Naive B cell (primary cell): ENCODE measurements at places on chromosomes 1 and 21. TPM values are rescaled to one million over a fixed set of nuclear protein-coding genes. Genes with fewer than 3 reads are reported as not detected.
A peak's percentile ranks its signal among the peaks of the same experiment; 100 is the strongest.

The KCNT2 gene
- not detected for polyA plus RNA-seq

The KANK4 gene
- not detected for polyA plus RNA-seq

The NUAK2 gene
- polyA plus RNA-seq = 123 TPM

DNA sequence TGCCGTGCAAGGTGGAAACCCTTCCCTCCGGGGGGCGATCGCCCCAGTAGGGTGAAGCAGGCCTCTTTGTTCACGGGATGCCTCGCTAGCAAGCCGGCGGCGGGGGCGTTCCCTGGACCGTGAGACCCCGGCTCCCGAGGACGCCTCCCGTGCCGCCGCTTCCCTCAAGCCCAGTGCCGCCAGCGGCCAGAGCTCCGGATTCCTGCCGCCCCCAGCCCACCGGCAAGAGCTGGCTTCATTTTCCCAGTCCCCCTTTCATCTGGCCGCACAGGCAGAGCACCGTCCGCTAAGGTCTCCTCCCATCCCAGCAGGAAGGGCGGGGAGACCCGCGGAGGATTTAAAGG lies 16.3 kb downstream of the IER5 start:
- DNase-seq = peak; percentile 63

The SPATA1 gene
- 0.23 TPM for polyA plus RNA-seq

DNA sequence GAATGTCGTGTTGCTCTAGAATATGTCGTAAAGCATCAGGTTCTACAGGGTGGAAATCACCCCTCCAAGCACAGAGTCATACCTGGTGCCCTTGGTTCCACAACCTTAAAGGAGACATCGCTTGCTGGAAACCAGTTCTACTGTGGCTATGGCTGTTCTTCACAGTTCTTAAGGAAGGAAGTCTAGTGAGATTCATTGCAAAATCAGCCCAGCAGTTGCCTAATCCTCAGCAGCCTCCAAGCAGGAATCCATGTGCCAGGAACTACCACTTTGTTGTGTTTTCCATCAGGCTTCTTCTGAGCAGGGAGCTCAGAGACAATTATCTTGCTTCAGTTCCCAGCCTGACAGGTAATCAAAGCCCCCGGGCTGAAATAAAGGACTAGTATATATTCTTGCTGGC lies 45.0 kb upstream of the SLC35F3 start:
- no peak for DNase-seq

- no peak for DNase-seq
Measured at GRCh38 chr1:109499081-109499480, 5.2 kb downstream of the CYB561D1 start.

DNA sequence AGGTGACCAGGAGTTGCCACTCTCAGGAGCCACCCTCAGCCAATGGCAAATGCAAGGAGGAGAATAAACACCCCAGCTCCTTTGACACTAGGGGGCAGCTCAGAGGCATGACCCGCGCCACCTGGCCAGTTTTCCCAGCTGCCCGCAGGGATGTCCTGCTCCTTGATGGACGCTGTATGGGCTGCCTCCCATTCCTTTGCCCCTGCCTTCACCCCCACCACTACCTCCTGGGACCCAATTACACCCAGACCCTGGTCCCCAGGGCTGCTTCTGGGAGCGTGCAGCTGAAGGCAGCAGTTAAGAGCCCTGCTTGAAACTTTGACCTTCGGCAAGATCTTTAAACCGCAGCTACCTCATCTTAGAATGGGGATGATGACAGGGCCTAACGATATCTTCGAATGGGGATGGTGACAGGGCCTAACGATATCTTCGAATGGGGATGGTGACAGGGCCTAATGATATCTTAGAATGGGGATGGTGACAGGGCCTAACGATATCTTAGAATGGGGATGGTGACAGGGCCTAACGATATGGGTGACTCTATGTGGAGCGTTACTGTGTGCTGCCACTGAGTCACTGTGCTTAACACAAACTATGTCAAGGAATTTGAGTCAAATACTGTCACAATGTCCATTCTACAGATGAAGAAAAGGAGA lies 163.0 kb upstream of the KAZN start:
- DNase-seq = no peak

DNA sequence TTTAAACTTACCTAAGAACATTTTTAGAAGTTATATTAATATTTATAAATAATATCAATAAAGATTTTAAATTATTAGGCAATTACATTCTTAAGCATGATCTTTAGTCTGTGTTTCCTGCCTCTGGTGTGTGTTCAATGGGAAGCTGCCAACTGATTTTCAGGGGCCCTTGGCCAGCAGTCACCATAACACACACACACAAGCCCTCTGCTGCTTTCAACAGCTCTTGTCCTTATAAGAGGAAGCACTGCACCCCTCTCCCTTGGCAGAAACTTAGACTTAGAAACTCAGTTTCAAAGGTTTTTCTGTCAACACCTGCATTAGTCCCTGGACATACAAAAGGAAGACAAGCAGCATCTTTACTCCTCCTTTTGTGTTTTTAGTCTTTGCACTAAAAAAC lies 81.4 kb downstream of the VAV3 start:
- no peak for DNase-seq

DNA sequence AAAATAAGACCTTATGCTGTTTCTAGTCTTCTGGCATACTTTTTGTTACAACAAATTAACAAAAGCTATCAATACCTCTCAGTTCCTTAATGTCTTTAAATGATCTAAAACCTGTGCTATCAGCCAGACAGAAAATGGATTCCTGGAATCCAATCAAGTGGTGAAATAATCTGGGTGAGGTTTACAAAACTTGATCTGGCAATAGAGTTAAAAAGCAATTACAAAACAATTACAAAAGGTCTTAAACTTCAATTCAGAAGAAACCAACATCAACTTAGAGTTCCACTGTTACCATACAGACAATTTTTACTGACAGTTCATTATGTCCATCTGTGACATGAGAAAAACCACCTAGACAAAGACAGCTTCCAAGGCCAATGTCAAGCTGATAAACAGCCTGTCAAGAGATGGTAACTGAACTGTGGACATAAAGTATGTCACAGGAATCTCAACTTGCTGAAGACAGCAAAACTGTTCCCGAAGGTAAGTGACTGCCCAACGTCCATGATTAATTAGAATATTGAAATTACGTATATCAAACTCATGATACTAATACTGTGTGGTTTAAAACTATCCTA lies 17.4 kb downstream of the ZZZ3 start:
- DNase-seq = no peak

The PADI1 gene
- not detected for polyA plus RNA-seq

- DNase-seq = no peak
Measured at GRCh38 chr1:1199141-1199960, 7.0 kb downstream of the TNFRSF18 start.

- DNase-seq = peak; percentile 35
Measured at GRCh38 chr1:58883888-58884482, 100.1 kb upstream of the JUN start.

The ZFP69 gene
- polyA plus RNA-seq = not detected

- DNase-seq = no peak
Measured at GRCh38 chr1:186055846-186056245, 319.2 kb downstream of the TPR start.

- peak; percentile 11 for DNase-seq
Measured at GRCh38 chr1:187051618-187052232, 223.0 kb downstream of the PLA2G4A start.

The ANKRD65 gene
- 0.29 TPM for polyA plus RNA-seq

The KLHDC7A gene
- polyA plus RNA-seq = not detected

DNA sequence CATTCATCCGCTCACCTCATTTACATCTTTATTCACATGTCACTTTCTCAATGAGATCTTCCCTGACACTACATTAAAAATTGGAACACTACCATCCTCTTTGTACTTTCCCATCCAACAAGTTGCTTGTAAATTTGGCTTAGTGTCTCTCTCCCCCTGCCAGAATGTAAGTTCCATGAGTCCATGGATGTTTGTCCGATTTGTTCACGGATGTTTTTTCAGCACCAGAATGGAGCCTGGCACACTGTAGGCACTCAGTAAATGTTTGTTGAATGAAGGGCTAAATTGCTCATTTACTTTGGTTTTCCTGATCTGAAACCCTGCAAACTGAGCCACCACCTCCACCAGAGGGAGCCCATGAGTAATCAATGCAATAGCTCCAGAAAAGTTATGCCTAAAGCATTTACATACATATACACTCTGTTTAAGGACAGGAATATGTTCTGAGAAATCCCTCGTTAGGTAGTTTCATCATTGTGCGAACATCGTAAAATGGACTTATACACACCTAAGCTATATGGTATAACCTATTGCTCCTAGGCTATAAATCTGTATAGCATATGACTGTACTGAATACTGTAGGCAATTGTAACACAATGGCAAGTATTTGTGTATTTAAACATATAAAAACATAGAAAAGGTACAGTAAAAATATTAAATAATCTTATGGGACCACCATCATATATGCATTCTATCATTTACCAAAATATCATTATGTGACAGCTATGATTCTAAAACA lies 2.8 kb upstream of the EYA3 start:
- peak; percentile 75 for DNase-seq
